ENCODE measurements at places on chromosomes 2 and 18.
A peak's percentile ranks its signal among the peaks of the same experiment; 100 is the strongest.

GRCh38 chr18:75785206-75785605, 357.7 kb upstream of the SMIM21 start:
- no peak for DNase-seq

DNA sequence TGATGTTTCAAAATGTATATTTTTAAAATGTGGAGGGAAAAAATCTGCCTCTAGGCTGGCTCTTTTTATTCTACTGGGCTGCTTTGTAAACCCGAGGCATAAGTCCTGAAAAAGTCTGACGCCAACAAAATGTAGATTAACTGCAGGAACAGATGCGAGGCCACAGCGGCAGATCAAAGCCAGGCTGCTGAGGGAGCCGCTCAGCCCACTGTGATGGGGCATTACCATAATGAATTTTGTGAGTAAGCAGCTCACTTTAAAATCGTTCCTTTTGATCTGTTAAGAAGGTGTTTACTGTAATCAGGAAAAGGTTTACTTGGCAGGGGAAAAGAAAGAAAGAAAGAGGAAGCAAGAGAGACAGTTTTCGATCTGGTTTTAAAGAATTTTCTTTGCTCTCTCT, 269.0 kb downstream of the ICOS start:
- no peak for DNase-seq

GRCh38 chr2:241242306-241242705, 53.8 kb downstream of the ANO7 start:
- no peak for DNase-seq

- no peak for DNase-seq
Measured at GRCh38 chr2:43067254-43068040, 159.0 kb downstream of the ZFP36L2 start.

DNA sequence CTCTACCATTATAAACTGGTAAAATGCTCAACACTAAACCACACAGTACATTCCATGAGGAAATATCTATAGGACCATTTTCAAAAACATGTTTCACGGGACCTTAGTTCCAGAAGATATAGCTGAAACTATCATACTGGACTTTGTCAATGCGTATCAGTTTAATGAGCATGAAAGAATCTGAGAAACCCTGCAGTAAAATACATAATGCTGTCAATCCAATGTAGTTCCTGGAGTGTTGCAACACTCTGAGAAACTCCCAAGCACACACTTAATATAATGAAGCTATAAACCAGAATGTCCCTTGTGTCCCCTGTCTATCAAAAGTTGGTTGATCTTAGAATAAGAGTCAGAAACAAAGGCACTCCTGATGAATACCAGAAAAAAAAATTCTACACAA, 16.2 kb downstream of the IWS1 start:
- no peak for DNase-seq

- no peak for DNase-seq
Measured at GRCh38 chr2:181172676-181173075, 192.3 kb downstream of the UBE2E3 start.

DNA sequence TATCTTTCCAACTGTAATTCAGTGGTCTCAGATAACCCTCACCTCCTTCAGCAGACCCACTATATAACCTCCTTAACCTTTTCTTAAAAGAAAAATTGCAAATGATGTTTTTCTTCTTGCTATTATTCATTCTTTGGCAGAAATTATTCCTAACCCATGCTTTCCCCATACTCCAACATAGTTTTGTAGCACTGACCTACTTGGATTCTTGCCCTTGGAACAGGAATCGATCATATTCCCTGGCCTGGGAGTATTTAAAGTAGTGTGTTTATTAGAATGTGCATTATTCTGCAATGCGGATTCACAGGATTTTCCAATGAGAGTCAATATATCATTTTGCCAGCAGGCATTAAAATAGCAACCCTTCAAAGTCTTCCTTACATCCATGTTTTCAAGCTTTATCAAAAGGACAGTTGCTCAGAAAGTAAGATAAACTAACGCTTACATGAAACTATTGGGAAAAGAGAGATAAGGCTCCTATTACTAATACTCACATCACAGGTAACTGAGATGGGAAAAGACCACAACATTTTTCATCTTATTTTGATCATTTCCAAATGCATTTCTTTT, 37.4 kb downstream of the CHN1 start:
- no peak for DNase-seq

- DNase-seq = no peak
Measured at GRCh38 chr2:5777131-5777535, 84.9 kb downstream of the SOX11 start.

DNA sequence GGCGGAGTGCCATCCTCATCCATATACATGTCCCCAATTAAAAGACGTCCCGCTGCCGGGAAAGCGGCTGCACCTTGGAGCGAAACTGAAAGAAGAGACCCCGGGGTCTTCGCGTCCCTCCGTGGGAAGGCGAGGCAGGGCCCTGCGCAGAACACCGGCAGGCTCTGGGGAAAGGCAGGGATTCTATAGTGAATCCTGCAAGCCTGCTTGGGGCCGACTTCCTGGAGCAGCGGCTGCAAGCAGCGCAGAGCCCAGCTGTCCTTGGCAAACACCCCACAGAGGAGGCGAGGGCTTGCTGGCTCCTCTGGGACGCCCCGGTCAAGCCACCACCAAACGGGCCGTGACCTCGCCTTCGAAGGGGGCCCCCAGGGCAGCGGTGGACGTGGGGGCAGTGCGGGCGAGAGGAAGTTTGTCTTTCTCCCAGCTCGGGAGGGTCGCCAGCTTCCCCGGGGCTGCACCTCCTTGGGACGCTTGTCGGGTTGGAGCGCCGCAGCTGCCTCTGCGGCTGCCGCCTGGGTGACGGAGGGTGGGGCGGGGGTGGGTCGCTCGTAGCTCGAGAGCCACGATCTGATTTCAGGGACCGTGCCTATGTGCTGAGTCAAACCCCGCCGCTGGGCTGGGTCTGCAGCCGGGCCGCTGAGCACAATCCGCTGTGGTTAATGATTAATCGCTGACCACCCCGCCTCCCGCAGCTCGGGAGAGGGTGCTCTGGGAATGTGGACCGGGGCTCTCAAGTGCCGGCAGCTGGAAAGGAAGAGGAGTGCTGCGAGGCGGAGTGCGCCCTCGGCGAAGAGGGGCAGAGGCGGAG, 486 bp upstream of the GPR39 start:
- peak; percentile 70 for DNase-seq

- no peak for DNase-seq
Measured at GRCh38 chr2:231425811-231426703, 30.5 kb downstream of the B3GNT7 start.

DNA sequence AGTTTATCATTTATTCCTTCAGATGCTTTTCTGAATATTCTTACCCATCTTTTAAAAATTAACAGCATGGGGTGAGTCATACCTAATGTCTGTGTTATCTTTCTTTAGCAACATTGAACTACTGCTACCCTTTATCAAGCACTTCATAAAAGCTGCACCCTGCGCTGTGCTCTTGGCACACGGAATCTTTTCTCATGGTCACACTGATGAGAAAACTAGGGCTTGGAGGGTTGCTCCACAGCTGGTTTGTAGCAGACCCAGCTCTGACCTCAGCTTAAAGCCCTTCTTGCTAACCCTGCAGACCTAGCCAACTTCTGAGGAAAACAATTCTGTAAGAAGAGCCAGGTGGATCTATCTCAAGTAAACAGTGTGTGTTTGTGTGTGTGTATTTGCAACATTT, 106.3 kb downstream of the RNF144A start:
- no peak for DNase-seq

DNA sequence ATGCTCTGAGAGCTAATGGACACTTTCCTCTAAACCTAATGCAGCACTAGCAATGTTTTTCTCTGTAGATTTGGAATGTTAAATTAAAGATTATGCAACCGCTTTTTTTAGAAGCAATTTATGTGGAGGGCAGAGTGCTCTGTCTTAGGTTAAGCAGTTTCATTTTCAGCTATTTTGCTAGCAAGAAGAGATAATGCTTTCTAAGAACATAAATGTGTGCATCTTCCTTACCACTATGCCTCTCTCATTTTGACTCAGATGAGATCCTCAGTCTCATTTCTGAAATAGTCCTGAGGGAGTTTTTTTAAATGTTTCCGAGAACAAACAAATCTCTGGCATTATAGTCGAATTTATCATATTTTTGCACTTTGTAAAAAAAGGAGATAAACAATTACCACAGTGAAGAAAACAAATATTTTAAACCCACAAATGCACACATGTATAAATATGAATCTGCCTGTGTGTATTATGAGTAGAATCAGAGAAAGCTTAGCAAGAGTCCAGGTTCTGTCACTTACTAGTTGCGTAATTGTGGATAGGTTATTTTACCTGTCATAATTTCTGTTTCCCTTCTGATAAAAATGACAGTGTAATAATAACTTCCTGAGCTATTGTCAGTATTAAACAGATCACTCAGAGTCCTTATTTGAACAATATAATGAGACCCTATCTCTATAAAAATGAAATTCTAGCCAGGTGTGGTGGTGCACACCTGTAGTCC, 207.7 kb upstream of the CRIM1 start:
- no peak for DNase-seq

- no peak for DNase-seq
Measured at GRCh38 chr18:34623557-34623956, 86.5 kb upstream of the DTNA start.

DNA sequence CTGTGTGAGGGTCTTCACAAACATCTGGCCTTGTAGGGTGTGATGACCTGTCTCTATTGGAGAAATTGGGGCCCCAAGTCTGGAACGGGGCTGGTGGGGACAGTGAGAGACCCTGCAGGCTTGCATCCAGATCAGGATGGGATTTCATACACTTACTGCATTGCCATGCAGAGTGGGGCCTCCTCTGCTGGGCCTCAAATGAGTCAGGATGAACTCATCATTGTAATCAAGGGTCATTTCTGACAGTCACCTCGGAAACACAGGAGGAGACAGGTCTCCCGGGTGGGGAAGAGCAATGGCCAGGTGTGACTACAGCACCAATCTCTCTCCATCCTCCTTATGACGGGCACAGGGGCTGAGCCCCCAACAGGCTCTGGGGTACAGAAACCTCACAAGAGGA, 48.1 kb upstream of the GALR1 start:
- DNase-seq = no peak

GRCh38 chr18:48460929-48461583, 51.9 kb upstream of the ZBTB7C start:
- DNase-seq = no peak

- peak; percentile 49 for DNase-seq
Measured at GRCh38 chr2:41717839-41718238, 330.0 kb upstream of the PKDCC start.

DNA sequence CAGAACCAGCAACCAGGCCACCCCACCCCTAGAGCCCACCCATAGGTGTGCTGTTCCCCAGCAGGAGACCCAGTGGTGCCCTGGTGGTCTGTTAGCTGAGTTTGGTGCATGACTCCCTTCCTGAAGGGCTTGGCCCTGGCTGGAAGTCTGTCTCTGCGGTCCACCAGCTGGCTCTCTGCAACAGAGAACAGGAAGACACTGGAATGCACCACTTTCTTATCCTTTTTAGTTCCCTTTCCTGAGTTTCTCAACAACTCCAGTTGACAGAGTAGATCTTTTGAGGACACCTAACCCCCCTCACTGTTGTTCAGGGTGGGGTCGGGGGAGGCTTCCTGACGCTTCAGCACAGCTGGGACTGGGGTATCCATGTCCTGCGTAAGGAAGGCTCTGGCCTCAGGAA, 11.9 kb upstream of the RPL37A start:
- no peak for DNase-seq

DNA sequence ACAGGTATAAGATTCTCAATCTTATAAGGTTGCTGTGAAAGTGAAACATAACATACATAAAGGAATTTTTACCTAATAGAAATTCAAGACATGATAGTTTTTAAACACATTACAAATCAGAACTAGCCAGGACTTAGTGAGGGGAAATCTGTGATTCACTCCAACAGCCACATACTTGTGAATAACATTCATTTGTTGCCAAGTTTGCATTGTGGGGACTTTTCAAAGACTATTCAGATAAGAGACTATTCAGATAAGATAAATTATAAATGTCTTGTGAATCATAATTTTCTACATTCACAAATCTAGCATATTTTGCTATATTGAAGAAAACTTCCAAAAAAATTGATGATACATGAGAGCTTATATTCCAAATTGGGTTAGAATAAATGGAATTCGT, 345.3 kb upstream of the CDH20 start:
- DNase-seq = no peak

DNA sequence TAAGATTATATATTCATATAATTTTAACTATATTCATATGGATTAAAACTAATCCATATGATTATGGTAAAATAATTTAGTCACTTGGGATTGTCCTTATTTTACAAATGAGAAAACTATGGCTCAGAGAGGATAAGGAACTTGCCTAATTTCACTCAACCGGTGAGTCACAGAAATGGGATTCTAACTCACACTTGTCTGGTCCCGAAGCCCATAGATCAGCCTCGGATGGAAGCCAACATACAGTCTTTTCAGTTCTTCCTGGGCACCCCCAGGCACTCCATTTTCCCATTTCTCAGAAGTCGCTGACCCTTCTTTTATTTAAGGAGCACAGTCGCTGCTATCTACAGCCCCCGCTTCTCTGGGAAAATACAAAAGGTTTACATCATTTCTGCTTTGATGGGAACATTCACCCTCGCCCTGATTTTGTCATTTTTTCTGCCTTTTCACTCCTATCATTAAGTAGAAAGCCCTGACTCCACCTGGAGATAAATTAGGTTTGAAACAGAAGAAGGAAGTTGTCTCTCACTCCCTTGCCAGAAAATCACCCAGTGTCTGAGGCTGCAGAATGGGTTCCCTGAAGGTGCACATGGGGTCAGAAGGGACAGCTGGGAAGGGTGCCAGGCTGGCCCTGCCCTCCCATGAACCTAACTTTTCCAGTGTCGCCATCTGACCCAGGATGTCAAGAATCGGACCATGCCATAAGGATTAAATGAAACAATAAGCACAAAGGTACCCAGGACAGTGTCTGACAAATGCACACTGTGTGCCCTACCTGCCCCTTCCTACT, 36.6 kb downstream of the CYP1B1 start:
- no peak for DNase-seq

DNA sequence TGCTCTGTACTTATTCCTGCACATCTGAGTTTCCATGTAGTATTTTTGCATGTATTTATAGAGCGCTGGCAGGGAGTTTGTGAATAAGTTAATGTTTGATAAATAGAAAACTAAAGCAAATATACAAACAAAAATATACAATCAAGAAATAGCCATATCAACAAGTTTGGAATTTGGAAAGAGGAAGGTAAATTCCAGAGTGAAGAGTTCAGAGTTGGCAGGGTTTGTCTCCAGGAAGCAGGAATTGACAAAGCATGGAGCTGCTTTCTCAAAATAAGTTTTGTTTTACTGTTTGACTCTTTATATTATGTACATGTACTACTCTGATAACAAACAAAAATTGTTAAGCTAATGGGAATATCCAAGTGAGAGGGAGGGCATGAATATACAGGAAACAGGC, 80.3 kb downstream of the SPOPL start:
- no peak for DNase-seq

DNA sequence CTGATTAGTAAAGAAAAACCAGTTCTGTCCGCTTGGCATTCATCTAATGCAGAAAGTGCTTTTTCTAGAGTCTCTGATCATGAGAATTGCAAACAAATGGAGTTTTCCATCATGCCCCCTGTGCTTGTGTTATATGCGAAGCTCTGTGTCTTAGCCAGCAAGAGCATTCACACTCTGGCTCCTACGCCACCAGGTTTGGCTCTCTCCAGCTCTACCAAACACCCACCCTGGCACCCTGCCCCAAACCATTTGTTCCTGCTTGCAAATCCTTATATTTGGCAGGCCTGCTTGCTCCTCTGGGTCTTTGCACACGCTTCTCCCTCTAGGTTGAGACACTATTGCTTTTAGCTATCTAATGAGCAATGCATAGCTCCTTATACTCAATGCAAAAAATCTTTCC, 204.1 kb upstream of the CYRIA start:
- no peak for DNase-seq

- DNase-seq = no peak
Measured at GRCh38 chr2:71689968-71690834, 236.8 kb downstream of the DYSF start.

- no peak for DNase-seq
Measured at GRCh38 chr2:74530239-74531187, 780 bp downstream of the HTRA2 start.
